Amygdala (tissue), 56 donors: ENCODE measurements at places on chromosomes 6 and 20.

DNA sequence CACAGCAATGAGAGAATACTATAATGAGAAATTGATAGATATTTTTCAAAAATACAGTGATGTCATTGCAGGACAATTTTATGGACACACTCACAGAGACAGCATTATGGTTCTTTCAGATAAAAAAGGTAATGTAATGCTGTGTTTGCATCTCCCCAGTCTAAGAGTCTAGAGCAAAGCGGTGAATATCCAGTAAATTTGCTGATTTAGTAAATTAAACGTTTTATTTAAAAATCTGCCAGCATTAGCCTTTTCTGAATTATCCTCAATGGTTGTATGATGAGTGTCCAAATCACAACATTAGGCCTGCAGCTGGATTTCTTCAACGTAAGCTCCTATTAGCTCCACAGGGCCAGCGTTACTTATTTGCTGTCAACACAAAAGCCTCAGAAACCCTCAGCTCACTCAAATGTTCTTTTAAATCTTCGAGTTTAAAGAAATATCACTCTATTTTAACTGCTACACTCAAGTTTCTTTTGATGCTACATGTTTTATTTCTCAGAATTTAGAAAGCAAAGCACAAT is 16.0 kb downstream of the SMPDL3A start:
- no peak for DNase-seq

- DNase-seq: no peak
These were observed 183.6 kb upstream of the PRDM1 start for GRCh38 chr6:105902401-105903031.

- DNase-seq: no peak
These were observed 6.5 kb downstream of the BTN2A2 start for GRCh38 chr6:26389349-26389894.

DNA sequence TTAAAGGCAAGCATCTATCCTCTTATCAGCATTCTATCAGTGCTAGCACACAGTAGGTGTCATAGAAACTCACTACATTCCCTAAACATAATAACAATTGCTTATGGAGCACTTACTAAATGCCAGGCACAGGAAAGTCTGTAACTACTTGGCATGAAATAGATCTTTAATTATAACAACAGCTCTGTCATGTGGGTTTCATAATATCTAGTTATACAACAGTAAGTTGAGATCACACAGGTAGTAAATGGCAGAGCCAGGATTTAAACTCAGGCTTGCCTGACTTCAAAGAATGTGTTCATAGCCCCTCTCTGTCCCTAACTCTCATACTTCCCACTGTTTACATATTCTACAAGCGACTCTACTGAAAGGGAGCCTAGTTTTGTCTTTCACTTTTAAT is 66.0 kb upstream of the ENPP5 start:
- DNase-seq: no peak

DNA sequence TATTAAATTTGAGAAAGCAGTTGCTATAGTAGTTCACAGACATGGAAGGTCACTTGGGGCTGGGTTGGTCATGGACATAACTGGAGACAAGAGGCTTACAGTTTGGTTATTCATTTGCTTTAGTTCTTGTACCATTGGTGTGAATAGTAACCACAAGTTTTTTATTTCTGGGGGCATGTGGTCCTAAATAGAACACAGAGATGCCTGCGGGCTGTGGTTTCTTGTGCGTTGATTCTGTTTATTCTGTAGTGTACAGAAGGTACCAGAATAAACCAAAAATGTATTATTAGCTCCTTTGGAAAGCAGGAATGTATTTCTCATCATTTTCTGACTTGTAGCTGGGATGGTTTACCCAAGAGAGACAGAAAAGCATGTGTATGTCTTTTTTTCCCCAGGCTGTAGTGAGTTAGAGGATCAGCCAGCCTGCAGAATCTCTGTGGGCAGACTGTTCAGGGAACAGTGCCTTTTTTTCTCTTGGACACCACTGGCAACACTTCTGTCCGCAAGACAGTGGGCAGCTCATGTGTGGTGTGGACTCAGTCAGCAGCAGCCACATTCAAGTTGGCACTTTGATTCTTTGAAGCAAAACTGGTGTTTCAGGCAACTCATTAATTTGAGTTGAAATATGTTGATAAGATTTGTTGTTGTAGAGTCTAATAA is 122.1 kb downstream of the LRRC1 start:
- no peak for DNase-seq

- no peak for DNase-seq
These were observed 23.6 kb upstream of the FANCE start for GRCh38 chr6:35428421-35429149.

GRCh38 chr6:85472744-85473143 is 22.9 kb downstream of the NT5E start:
- DNase-seq: no peak

DNA sequence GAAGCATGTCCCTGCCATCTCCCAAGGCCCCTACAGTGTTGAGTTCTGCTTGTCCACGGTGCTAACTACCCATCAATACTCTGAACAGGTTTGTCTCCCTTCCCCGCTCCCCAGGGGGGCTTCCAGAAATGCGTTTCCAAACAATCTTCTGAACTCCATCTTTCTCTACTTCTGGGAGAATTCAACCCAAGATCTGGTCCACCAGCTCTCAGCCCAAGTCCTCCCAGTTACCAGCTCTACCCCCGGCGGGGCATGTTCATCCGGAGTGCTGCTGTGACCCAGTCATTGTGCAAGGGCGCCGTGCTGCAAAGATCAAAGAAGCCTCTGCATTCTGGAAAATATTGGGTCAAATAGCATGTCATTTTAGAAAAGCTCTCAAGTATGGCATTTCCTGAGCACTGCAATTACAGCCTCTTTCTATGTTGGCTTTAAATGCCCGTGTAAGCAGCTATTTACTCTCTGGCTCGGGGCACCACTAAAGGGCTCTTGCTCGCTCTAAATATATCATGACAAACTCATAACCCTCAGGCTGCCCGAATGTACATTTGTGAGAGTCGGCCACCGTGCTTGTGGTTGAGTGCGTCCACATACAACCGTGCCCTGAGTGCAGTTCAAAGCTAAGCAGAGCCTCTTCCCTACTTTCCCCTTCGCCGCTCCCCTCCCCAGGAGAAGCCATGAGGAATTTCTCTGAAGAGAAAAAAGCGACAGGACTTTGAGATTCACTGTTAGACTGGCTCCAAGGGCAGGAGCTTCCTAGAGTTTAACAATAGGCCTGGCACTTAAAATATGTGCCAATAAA is 71.6 kb downstream of the BANF2 start:
- DNase-seq: no peak

DNA sequence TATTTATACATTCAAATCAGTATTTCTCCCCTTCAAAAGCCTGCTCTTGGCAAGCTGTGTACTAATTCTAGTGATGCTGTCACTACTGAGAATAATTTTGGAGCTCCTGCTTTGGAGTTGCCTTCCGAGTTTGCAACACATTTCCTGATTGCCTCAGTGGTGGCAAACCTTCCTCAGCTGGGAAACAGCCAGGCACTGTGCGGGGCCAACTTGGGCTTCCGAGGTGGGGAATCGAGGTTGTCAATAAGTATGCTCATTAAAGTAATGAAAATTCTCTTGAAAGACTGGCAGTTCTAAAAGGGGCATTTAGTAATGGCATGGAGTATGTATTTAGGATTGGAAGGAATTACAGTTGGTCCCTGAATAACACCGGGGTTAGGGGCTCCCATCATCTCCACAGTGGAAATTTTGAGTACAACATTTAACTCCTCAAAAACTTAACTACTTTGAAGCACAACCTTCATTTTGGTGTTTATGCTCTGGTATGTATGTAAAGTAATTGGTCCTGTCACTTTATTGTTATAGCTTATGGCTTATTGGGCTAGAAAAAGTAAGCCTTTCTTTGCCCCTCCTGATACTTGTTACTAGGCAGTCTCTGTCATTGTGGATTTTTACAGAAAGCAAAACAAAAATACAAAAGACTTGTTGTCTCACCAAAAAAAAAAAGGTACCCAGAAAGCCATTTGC is 2.7 kb downstream of the PAQR8 start:
- no peak for DNase-seq

DNA sequence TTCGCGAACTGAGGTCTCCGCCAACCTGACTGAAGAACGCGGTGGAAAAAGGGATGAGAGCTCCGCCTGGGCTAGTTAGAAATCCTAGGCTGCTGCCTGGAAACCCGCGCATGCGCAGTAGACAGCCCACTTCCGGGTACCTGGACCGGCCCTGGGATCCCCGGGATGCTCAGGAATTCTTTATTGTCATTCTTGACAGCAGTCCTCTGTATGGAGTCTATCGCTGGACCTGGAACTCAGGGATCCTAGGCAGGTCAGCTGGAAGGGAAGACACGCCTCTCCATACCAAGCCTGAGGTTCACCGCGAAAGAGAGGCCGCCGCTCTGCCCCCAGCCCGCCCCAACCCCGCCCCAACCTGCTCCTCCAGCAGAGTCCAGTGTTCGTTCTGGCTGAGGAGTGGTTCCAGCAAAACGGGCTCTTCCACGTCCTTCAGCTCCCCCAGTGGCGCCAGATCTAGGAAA is 1379.2 kb upstream of the DEFB115 start:
- no peak for DNase-seq

DNA sequence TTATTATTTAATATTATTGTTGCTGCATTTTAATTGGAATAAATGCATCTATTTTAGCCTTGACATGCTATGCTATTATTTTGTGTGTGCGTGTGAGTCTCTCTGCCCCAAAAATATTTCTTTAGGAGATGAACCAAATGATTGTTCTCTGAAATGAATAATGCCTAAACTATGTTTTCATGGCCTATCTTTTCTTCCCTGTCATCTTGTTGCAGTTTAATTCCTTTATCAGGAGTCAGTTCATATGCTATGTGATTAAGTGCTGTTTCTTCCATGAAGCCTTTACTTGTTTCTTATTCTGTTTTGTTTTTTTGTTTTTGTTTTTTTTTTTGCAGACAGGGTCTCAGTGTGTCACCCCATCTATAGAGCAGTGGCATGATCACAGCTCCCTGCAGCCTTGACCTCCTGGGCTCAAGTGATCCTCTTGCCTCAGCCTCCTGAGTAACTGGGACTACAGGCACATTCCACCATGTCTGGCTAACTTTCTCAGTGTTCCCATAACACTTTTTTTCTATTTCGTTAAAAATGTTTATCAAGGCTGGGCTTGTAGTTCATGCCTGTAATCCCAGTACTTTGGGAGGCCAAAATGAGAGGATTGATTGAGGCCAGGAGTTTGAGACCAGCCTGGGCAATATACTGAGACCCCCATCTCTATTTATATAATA is 25.7 kb downstream of the TPX2 start:
- no peak for DNase-seq

- DNase-seq: no peak
These were observed 45.8 kb downstream of the EPM2A start for GRCh38 chr6:145689529-145689928.

- DNase-seq: no peak
These were observed 162.7 kb downstream of the CDK19 start for GRCh38 chr6:110652520-110652919.

DNA sequence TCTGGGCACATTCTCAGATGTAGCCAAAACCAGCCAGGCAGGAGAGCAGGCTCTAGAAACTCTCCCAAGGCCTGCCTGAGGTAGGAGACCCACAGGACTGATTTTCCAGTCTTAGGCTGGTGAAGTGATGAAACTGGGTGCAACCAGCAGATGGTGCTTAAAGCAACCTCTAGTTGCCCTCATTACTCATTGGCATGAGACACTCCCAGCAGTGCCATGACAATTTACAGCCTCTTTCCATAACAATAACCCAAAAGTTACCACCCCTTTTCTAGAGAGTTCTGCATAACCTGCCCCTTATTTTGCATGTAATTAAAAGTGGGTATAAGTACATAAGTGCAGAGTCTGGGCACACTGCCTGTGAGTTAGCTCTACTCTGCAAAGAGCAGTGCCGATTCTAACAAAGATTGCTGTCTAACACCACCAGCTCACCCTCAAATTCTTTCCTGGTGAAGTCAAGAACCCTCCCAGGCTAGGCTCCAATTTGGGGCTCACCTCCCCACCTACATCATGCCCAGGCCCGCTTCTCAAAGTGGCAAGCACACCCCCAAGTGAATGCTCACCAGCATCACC is 14.4 kb upstream of the GPR6 start:
- no peak for DNase-seq

DNA sequence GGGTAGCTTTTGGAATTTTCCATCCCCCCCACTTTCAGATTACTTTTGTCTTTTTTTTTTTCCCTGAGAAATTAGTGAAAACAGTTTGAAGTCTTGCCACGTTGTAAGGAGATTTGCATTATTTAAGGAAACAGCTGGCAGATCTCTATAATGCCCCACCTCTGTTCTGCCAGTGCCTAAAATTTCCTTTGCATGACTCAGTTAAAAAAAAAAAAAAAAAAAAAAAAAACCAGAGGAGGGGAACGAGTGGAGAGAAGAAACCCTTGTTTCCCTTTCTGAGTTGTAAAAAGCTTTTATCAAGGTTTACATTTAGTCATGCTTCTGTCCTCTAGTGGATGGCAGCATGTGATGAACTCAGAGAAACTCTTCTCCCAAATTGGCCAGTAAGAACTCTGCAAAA is 33.5 kb downstream of the CARMIL1 start:
- no peak for DNase-seq

DNA sequence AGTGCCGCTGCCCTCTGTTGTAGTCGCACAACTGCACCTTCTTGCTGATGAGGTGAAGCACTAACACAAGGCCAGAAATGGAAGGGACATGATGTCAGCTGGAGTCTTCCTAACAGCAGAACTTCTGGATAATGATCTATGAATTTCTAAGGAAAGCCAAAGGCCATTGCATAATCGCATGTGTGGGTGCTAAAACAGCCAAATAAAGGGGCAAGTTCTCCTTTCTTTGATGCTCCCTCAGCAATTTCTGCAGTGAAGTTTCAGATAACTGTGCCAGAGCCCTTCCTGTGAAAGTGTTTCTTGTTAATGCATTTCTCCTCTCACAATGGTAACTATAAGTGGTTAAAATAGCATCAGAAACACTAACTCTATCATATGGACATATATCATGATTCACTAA is 8.0 kb upstream of the F13A1 start:
- DNase-seq: no peak

- no peak for DNase-seq
These were observed 188.8 kb downstream of the BACH2 start for GRCh38 chr6:90107771-90108282.

GRCh38 chr6:11432713-11433450 is 104.7 kb upstream of the TMEM170B start:
- DNase-seq: no peak

DNA sequence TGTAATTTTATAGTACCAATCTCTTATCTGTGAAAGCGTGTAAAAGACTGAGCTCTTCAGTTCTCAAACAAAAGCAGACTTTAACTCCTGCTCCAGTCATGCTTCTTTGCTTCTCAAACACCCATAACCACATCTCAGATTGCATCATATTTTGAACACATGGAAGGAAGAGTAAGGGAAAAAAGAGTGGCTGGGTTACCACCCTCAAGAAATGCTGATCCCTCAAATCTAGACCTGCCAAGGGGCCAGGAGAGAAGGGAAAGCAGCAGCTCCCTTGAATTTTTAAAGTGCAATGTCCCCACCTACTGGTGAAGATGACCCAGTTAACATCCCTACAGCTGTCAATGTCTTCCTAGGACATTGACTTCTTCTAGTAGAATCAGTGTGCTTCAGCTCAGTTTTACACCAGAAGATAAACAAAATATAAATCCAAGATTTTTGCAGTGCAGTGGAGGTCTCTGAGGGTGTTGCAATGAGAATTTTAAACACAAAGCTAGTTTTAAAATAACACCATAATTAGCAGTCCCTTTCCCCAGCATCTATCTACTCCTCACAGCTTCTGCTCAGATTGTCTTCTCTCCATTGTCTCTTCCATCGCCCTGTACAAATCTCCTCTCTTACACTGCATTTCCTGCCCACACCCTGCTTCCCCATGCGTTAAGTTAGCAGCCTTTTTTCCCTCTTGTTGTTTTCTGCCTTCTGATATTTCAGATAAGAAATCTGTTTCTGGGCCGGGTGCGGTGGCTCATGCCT is 22.6 kb upstream of the HLA-DQB2 start:
- peak; percentile 6 for DNase-seq
